GM13977 (cell line): ENCODE measurements at places on chromosomes 2 and 18.

DNA sequence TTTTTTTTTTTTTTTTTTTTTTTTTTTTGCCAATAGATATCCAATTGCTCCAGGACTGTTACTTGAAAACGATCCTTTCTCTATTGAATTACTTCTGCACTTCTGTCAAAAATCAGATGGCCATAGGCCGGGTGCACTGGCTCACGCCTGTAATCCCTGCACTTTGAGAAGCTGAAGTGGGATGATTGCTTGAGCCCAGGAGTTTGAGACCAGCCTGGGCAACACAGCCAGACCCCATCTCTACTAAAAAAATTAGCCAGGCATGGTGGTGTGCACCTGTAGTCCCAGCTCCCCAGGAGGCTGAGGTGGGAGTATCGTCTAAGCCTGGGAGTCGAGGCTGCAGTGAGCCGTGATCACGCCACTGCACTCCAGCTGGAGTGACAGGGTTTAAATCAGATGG is 4.3 kb upstream of the CHCHD5 start:
- no peak for DNase-seq

GRCh38 chr2:65040400-65041261 is 15.6 kb upstream of the CEP68 start:
- peak; percentile 64 for DNase-seq

DNA sequence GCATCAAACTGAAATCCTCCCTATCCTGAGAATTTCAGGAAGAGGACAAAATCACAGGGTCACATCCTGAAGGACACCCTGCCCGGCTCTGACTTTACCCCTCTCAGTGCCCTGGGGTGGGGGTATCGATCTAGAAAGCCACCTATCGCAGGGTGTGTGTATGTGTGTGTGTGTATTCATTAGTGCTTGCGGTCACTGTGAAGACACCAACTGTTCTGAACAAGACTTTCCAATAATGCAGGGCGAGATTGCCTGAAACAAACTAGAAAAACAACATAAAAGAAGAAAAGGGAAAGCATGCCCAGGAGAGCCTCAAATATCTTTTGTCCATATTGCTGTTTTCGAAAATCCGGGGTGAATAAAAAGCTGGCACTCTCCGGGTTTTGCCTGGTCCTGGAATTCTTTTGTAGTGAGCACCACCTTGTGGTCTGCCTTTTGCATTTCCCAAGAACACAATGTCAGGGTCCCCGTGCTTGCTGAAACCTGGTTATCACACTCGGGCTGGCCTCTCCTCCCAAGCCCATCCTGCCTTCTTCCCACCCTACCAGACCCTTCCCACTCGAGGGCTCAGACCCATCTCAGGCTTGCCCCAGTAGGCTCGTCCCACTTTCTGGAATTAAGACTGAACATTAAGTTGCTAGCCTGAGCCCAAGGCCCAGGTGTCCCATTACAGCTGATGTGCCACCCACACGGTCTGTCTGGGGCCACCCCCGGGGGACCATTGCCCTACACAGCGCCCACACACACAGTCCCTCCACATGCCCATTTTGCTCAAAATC is 25.0 kb upstream of the COPS8 start:
- DNase-seq = peak; percentile 43

DNA sequence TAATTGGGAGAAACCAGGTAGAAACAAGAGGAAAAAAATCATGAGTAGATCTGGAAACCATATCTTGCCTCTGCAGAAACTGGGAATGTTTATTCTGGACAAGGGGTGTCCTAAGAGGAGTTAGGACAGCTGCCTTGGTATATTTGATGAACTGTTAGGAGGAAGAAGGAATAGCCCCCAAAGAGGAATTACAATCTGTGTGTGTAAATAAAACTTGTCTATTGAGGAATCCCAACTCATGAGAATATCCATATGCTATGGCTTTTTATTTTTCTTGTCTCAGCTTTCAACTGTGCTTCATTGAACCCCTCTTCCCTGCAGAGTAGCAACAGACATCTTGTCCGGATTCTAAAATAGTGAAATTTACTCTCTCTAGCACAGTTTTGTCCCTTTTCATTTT is 423.5 kb upstream of the SLC14A2 start:
- DNase-seq = no peak

- DNase-seq = no peak
These were observed at the start of gene TLX2 for GRCh38 chr2:74514368-74515270. TSS of gene TLX2 (plus strand) at chr2:74514450. CDS start at chr2:74514807, 357 bp downstream.

DNA sequence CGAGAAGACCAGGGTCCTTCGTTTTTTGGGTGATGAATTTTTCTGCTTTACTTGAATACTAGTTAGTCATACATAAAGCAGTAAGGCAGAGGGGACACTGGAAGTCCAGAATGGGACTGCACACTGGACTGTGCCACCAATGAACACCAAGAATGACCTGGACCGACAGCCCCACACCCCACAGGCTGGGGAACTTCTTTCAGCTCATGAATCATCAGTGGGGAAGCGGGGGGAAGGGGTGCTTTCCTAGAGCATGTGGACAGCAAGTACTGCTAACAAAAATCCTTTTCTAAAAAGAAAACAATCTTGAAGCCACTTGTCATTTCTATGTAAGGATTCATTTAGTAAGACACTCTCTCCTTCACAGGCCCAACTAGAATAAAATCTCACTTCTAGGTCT is 86.0 kb downstream of the DTNB start:
- DNase-seq = peak; percentile 31

DNA sequence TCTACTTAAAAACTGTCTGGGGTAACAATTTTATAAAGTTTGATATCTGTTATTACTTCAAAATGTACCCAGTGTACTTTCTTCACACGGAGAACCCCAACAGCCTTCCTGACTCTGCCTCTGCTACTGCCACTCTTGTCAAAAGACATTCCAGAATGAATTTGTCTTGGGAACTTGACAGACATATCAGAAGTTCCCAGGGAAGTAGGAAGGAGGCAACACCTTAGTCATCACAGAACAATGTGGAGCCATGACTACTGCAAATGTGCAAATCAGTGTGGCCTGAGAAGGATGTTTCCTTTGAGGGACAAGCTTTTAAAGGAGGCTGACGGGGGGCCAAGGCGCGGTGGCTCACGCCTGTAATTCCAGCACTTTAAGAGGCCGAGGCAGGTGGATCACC is 133.8 kb upstream of the RNF152 start:
- no peak for DNase-seq

DNA sequence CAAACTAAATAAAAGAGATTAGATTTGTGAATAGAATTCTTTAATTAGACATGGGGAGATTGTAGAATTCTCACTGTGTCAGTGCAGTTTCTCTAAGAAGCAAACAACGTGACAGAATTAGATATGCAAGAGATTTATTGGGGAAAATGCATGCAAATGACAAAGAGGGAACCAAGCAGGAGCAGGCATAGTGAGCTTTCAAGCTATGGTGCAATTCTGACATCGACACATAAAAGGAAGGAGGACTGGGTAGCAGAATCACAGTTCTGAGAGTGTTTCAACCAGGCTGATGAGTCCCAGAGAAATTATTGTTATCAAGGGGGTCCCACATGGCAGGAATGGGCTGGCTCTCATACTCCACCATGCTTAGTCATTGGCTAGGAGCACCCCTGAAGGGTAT is 338.4 kb downstream of the FIGN start:
- no peak for DNase-seq

- no peak for DNase-seq
These were observed 330.0 kb upstream of the POU3F3 start for GRCh38 chr2:104523921-104524320.

DNA sequence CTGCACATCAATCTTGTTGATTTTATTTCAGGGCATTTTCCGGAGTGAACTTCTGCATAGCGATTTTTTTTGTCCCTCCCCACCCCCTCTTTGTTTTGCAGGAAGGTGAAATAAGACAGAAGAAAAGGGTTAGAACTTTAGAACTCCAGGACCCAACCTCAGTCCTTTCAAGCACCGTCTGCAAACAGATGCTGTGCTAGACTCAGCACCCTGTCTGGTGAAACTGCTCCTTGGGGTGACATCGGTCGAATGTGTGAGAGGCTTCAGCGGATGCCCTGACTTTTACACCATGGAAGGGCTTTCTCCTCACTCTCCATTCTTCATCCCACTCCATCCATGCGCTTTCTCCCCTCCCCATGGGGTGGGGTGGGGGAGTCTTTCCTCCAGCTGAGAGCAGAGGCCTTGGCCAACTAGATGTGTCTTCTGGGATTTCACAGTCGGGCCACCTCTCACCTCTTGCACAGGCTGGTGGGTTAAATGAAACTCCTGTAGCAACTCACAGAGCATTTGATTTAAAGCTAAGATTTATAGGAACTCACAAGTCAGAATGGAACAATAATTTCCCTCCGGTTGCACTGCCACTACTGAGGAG is 43.3 kb upstream of the EDAR start:
- no peak for DNase-seq

GRCh38 chr2:168118733-168119514 is 128.5 kb downstream of the STK39 start:
- peak; percentile 8 for DNase-seq

GRCh38 chr18:61972389-61973264 is 79.8 kb upstream of the RNF152 start:
- DNase-seq = no peak

DNA sequence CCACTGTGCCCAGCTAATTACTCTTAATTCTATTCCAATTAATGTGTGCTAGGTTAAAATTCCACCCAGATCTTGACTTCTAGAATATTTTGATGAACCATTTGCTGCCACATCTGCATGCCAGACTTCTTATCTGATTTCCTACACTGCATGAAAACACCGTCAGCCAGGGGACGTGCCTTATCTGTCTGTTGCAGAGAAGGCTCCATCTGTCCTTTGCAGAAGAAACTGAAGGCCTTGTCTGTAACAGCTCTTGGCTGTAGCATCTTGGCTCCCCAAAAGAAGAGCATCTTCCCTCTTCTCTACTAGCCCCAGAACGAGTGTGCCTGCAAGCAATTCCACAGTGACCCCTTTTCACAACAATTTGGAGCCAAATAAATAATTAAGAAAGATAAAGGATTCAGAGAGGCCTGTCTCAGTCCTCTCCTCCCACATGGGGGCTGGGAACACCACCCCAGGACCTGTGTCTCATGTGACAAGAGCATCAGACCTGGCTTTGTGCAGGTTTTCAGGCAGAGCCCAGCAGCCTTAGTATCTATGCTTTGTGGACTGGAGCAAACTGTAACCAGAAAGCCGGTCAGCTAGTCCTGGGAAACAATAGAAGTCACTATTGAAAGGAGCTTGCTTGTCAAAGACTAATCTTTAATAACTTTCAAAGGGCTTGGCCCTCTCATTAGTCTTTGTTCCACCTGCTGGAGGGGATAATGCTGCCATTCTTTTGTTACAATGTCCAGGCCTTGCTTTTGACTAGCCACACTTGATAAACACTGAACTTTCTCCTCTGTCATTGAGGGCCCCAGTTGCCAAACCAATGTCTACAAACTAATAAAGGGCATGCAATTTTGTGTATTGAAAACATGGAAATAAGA is 84.0 kb upstream of the NEUROD1 start:
- DNase-seq = no peak

DNA sequence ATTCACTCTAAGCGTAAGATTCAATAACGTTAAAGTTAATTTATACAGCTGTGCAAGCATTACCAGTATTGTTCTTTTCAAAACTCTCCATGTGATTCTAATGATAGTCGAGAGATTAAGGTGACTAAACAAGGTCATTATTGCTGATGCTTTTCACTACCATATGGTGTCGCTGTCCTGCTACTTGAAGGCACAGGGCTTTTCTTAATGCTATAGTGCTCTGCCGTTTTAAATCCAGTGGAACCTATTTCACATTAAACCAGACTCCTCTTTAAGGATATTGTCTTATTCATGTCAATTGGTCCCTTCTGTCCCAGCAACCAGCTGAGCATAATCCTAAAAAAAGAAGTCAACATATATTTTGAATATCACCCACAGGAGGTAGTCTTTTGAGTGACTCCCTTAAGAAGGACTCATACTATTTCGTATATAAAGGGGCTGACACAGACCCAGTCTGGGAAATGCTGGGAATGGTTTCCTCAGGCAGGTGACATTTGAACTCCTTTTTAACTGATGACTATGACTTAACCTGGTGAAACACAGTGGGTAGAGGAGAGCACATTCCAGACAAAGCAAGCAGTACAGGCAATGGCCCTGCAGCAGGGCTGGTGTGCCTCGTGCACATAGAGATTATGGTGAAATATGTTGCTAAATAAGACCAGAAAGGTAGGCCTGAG is 53.9 kb upstream of the CYTIP start:
- DNase-seq = peak; percentile 38
